Muscle of back (tissue), 13 donors: ENCODE measurements at places on chromosomes 6 and 20.
A peak's percentile ranks its signal among the peaks of the same experiment; 100 is the strongest.

DNA sequence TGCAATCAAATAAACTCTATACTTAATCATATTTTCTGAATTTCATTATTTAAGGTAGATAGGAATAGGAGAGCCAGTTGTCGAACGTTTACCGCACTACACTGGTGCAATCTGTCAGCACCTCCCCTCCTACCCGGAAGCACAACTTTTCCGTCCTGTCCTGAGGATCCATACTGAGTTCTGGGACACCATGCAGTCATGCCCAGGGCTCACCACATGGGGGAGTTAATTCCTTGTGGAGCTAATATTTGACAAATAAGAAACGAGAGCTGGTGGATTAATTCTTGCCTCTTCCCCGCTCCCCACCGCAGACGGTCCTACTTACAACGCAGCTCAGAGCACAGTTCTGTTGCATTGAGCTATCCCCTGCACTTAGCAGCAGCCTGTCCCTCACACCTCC is 107.7 kb upstream of the RALGAPA2 start:
- DNase-seq = no peak

- no peak for DNase-seq
Measured at GRCh38 chr6:149079911-149080491, 237.5 kb upstream of the TAB2 start.

DNA sequence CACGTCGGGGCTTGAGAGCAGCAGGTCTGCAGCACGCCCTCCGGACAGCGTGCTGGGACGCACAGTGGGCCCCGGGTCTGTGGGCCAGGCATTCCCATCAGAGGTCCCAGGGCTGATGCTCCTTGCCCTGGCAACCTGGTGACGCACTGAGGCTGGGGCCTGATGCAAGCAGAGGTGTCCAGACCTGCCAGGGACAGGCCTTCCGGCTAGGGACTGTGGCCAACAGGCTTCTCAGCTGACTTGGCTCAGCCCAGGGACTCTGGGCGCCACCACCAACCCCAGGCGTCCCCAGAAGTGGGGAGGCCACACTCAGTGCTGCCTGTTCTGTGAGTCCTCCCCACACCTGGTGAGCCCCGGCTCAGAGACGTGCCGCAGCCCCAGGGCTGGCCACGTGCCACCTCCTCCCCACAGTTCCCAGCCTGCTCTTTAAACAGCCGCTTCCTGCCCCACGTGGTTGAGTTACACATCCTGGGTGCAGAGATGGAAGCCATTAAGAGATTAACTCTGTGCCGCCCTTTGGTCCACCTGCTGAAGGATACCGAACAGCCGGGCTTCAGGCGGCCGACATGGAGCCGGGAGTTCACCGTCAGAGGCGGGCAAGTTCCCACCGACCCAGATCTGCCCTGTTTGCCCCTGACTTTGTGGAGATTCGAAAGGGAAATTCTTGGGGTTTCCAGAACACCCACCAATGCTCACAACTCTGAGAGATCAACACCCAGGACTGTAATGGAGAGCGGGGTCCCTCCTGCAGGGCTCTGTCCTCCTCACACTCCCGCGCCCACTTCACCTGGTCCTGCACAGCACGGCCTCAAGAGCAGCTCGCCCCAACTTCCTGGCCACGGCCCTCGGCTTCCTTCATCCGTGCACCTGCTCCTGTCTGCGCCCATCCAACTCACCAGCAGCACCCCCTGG is 37.6 kb upstream of the ZBP1 start:
- no peak for DNase-seq

DNA sequence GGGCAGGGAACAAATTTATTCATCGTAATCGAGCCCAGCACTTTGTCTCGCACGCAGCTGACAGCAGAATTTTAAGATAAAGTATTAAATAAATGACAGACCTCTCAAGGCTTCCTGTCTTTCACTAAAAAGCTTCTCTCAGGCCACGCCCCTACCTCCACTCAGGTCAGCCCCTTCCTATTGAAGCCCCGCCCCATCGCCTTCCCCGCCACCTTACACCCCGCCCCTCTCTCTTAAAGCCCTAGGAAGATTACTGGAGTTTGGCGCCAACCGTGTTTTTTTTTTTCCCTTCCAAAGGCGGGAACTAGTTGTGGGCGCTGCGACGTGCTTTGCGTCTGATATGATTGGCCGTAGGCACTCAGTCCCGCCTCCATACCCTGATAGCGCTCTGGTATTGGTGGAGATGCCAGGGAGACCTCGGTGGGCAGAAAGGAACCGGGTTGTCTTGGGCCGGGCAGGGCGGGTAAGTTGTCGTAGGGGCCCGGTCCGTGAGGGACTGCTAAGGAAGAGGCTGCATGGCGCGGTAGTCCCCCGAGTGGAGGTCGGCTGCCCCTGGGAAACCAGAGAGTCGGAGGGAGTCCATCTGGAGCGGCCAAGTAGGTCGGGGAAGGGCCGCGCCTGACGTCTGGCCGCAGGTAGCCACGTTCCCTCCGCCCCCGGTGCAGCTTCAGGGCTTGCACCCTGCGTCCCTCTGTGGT is at the start of gene CASP8AP2:
CASP8AP2 (plus strand) TSS at position 409 of the 698 bp plus-strand sequence.
- peak; percentile 99 for DNase-seq

DNA sequence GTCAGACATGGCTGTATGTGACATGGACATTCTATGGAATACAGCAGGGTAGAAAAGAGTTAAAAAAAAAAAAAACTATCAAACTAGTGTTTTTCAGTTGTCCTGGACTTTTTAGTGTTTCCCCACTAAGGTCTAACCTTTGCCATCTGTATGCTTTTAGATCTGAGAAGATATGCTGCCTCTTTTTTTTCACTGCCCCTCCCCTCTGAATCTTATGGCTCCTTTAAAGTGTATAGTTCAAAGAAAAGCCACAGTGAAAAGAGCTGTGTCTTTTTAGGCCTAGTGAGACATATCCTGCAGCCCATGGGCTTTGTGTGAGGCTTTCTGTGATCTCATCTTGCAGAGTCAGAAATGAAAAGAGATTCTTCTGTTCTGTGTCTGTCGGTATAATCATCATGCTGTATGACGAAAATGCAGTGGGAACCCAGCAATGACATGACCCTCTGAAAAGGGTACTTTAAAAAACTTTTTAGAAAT is 29.3 kb downstream of the ADGRG6 start:
- DNase-seq = no peak

DNA sequence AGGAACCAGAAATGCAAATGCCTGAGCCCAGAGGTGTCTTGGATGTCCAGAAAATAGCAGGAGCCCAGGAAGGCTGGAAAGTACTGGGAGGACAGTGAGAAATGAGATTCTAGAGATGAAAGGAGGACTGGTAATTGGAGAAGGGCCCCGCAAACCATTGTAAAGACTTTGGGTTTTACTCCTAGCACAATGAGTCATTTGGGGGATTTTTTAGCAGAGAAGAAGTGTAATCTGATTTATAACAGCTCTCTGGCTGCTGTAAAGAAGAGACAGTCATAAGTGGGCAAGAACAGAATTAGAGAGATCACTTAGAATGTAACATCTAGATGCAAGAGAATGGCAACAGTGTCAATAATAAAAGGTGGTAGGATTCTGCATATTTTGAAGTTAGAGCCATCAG is 40.2 kb downstream of the SLC35F1 start:
- DNase-seq = no peak
